ENCODE measurements at places on chromosomes 3 and 15.

- DNase-seq = no peak
Observed at GRCh38 chr3:154334973-154335420, 10.7 kb upstream of the DHX36 start.

DNA sequence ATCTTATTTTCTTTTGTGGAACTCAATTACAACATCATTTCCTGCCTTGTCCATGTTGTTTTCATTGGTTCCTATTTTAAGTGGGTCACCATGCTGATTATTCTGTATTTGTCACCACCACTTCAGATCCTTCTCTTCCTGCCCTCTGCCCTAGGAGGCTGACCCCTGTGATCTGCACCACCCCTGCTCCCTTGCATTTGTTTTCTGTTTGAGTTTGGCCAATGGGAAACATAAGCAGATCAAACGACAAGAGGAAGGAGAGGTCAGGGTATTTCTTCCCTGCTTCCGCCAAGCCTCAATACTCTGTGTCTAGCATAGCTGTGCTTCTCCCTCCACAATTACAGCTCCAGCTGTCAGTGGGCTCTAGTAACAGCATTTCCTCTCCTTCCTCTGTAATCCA lies 71.6 kb downstream of the IMPG2 start:
- DNase-seq = no peak

DNA sequence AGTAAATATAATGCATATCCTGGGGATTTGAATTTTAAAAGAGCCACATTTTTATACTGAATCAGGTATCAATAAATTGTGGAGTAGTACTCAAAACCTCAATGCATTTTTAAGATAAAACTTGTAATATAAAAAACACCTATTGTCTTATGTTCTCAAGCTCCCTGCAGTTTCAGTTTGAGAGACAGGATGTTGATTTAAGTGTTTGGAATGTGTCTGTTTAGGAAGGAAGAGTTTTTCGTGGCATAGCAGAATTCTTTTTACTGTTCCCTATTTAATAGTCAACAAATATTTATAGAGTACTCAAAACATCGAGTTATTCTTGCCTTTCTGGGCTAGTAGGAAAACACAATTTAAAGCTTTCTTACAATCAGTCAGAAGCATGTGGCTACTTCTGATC lies 146.1 kb upstream of the BCHE start:
- no peak for DNase-seq

GRCh38 chr3:183122257-183122932 lies 23.1 kb upstream of the MCCC1 start:
- peak; percentile 40 for DNase-seq

GRCh38 chr3:169228522-169228921 lies 435.0 kb downstream of the MECOM start:
- no peak for DNase-seq

Measured in H54 (cell line).